Glomerular endothelial cell (primary cell): ENCODE measurements at places on chromosomes 11 and 22. TPM values are rescaled to one million over a fixed set of nuclear protein-coding genes. Genes with fewer than 3 reads are reported as not detected.

C11orf87 gene
- 0.12 TPM in 1 of 2 replicates, not detected in the other for total RNA-seq

GTSE1 gene
- total RNA-seq = 1.5 and 7.5 TPM in 2 replicates

UPK3A gene
- not detected in 2 replicates for total RNA-seq

TRIM3 gene
- 17.1 and 46.3 TPM in 2 replicates for total RNA-seq

MPPED1 gene
- total RNA-seq = 0.06 and 0.15 TPM in 2 replicates
